Effector memory CD4-positive, alpha-beta T cell (primary cell): ENCODE measurements at places on chromosomes 12 and 14.

- no peak for DNase-seq
Measured at GRCh38 chr14:106662936-106663550, 1136.7 kb downstream of the TMEM121 start.

DNA sequence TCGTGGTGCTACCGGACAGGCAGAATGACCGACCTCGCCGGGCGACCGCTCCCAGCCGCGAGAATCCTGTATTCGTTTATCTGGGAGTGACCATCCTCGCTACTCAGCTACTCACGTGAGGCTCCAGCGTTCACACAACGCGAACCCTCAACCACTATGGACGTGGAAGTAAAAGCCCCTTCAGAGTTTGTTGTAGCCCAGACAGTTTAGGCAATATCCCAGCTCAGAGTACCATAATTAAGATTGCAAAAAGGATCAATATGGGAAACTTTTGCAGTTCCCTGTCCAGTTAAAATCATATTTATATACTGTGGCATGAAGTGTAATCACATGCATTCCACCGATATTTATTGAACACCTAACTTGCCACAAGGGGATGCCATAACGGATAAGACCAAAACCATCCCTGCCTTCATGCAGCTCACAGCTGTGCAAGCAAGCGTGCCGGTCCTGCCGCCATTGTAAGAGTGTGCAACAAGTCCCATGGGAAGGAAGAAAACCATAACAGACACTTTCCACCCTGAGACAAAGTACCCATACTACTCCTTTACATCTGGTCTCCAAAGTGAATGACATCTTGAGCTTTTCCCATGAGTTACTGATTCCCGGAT lies 938 bp upstream of the MAX start:
- no peak for DNase-seq

- DNase-seq: no peak
Measured at GRCh38 chr12:59650588-59651228, 54.9 kb downstream of the SLC16A7 start.

DNA sequence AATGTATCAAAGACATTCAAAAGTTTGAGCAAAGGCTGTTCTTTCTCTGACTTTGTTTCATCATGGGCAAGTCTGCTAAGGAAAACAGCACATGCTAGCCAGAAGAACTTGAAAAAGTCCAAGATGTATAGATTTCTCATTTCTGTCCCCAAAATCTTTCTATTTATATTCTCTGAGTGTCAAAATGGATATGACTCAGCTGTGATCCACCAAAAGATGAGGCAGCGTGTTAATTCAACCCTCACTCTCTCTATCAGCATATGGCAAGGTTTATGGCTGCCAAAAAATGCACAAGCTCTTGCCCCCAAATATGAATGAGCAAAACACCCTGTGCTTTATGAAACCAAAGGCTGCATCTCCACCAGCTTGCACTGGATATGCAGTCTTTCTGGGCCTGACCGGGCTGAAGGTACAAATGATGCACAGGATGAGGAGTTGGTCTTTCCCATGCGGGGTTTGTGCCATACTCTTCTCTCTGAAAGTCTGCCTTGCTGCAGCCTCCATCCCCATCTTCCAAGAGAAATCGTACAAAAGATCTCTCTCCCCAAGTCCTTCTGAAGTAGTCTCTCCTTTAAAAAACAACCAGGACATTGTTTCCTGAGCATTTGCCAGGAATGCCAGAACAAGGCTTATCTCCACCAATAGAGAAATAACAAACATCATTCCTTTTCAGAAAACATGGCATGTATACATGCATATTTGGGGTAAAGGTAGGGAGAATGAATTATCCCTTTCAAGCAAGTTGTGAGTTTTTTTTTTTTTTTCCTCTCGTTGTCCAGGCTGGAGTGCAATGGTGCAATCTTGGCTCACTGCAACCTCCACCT lies 203.4 kb downstream of the TMX1 start:
- no peak for DNase-seq

DNA sequence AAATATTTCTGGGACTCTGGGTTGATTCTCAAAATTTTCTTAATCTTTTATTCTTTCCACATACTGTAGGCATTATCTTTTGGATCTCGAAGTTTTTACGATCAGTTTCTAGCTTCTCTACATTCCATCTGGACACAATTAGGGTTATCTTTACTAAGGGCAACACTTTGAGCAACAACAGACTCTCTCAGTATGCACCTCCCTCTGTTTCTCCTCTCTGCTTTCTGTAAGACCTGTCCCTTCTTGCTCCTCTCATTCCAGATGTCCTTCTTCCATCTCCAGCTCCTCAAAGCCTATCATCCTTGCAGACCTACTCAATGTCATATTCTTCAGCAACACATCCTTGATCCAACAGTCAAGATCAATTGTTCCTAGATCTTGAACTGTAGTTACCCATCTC lies 457.0 kb downstream of the SLC6A15 start:
- no peak for DNase-seq

GRCh38 chr14:23366426-23366921 lies 1.5 kb upstream of the EFS start:
- no peak for DNase-seq

DNA sequence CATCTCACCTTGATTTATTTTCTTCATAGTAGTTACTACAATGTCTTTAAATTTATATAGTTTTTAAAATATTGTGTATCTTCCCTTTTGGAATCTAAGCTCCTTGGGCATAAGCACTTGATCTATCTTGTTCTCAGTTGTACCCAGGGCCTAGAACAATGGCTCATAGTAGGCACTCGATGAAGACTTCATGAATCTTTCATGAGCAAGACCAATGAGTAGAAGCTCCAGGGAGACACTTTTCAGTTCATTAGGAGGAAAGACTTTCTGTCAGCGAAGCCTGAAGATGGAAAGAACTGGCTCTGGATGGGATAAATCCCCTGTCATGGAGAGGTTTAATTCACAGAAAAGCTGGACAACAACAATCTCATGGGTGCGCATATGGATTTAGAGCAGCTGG lies 140.2 kb upstream of the CRY1 start:
- DNase-seq: no peak

DNA sequence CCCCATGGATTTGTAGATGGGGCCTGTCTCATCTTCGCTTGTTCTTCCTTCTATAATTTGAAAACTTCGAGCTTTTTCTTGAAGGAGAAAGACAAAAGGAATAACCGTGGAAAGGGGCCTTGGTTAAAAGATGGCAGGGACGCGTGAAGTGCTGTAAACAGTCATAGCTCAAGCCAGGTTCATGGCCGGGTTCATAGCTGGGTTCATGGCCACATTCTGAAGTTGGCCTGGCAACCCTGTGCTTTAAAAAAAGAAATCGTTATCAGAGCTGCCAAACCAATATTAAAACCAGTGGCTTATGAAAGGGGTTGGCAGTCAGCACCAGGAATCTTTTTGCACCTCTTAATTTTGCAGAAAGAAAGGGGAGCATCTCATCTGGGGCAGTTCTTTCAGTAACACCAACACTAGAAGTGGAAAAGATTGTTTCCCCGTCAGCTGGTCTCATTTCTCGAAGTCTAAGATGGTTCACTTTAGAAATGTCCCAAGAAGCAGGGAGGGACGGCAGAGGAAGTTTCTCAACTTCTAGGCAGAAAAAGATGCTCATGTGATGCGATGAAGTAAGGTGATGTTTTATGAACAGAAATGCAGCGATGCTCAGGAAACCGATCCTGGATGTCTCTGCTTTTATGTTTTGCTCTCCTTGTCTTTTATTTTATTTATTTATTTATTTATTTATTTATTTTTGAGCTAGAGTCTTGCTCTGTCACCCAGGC lies 193.1 kb upstream of the TBX3 start:
- no peak for DNase-seq
